Hippocampal formation (tissue), 2 donors: ENCODE measurements at places on chromosomes 2 and 18.

- no peak for DNase-seq
These were observed 13.7 kb downstream of the SALL3 start for GRCh38 chr18:78993014-78993926.

DNA sequence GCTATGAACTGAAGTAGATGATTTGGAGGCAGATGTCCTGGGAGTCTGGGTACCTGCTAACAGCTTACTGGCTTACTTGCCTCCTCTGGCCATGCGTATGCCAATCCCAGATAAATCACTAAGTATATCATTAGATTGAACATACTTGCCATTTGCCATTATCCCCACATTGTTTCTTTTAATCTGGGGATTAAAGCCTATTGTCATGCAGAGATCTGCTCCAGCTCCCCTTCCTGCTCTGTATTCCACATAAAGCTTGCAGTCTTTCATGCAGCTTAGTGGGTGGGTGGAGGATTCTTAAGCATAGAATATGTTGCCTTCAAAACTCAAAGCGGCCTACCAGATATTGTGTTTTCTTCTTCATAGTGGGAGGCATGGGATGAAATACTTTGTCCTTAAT, 311.8 kb upstream of the MMADHC start:
- no peak for DNase-seq

GRCh38 chr2:127664065-127664894, 11.1 kb downstream of the LIMS2 start:
- DNase-seq = no peak

- DNase-seq = no peak
These were observed 118.8 kb upstream of the EPB41L3 start for GRCh38 chr18:5662586-5663090.

DNA sequence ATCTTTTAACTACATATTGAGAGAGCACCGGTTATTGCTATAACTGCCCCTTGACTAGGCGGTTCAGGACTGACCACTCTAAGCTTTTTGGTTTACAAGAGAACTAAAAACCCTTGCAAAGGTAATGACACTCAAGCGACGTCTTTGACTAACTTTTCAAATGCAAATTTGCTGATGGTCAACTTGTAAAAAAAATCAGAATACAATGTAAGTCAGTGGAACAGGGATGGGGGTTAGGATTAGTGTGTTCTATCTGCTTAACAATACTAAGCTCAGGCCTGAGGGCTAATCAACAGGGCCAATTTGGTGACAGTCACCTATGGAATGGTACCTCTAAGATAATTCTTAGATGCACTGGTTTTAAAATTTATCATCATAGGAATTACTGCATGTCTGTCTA, 57.1 kb downstream of the ZAP70 start:
- no peak for DNase-seq
